ENCODE measurements at places on chromosomes 5 and 9.

- no peak for DNase-seq
Observed at GRCh38 chr9:135014311-135015010, 73.0 kb upstream of the OLFM1 start.

GRCh38 chr9:110130791-110131416, 77.1 kb downstream of the C9orf152 start:
- DNase-seq: no peak

DNA sequence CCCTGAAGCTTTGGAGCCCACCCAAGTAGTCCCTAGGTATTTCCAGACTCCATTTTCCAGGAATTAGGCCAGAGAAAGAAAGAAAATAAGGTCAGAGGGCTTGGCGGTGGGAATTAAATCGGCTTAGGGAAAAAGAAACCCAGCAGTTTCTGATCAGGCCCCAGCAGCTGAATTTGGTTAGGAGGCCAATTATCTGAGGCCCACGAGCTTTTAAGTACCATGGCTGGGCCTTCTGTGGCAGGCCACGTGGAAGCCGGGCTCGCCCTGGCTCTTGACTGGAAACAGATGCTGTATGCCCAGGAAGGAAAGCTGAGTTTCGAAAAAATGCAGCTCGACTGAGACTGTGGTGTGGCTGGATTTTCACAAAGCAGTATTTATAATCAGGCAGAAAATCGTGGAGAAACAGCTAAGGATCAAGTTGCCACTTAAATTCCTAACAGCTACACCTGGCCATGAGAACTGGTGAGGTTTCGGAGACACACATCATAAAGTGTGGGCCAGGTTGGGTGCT, 75.1 kb upstream of the PANK3 start:
- no peak for DNase-seq

GRCh38 chr5:139799359-139799758, 3.8 kb downstream of the PSD2 start:
- no peak for DNase-seq

GRCh38 chr5:50702615-50703366, 36.4 kb downstream of the PARP8 start:
- no peak for DNase-seq

DNA sequence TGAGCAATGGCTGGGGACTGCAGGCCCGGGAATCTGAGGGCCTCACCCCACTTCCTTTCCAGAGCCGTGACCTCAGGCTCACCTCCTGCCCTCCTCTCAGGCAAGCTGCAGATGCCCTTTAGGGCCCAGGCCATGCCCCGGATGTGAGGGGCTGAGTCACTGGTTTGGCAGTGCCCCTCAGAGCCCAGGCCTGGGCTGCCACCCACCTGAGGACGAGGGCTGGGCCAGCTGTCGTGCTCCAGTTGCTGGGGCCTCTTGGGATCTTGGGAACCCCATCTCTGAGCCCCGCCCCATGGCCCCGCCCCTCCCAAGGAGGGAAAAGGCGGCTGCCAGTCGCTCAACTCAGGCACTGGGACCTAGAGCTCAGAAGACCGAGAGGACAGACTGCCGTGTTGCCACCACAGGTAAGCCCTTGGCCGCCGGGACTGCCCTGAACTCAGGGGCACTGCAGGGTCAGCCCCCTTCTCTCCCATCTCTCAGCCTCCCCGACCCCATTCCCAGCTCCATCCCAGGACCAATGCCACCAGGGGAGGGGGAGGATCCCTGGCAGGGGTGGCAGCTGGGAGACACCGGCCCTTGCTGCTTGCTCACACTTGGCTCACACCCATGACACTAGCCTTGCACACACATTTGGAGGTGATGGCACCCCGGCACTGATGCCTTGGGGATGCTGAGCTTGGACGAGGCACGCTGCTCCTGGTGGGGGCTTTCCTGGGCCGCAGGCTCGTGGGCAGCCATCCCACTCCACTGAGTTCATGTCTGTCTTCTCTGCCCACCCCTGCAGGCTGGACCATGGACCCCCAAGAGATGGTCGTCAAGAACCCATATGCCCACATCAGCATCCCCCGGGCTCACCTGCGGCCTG, at the start of gene CYSRT1:
Gene CYSRT1 (plus strand): TSS at position 345 of the 865 bp plus-strand sequence. CDS start 448 bp downstream, at position 793.
- no peak for DNase-seq

- DNase-seq: no peak
Observed at GRCh38 chr5:33227746-33228145, 213.0 kb upstream of the TARS1 start.

GRCh38 chr5:856531-857425, 6.0 kb upstream of the ZDHHC11 start:
- DNase-seq: no peak

DNA sequence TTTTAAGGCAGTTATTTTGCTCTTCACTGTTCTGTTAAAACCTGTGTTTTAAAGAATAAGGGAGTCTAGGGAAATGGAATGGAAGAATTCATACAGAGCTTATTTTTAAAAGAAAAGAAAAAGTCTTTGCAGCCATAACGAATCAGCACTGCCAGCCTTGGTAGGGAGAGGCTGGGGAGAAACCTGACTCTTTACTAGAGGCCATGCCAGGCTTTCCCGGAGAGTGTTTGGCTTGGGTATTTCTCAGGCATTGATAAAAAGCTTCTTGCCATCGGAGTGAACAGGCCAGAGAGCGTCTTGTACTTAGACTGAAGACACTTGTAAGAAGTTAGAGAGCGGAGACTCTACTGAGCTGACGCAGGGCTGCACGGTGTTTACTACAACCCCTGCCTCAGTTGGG, 72.7 kb upstream of the NFIL3 start:
- no peak for DNase-seq

GRCh38 chr5:168073311-168073710, 218.1 kb upstream of the WWC1 start:
- DNase-seq: no peak

DNA sequence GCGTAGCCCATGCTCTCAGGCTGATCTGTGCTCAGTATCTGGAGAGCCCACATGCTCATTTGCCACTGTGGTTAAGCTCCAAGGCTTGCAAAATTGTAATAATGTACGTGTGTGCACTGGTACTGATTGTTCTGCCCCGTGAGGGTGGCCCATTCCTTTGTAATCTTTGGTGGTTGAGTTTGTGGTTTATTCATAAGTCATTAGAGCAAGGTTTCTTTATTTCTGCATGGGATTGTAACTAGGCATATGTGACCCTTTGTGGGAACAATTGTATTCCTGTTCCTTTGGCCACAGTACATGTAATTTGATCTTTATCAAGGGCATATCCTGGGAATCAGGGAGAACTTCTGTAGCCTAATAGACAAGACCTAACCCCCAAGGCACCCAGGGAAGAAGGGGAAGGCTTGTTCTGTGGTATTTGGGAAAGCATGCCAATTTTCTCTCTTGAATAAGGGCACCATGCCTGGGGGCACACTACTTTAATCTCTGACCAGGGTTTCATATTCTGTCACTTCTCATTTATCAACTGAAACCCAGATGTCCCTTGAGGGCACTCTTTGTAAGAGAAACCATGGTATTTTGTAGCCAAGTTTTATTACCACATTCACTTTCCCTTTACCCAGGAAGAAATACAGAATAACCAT, 74.6 kb downstream of the NPR3 start:
- DNase-seq: peak; percentile 62

DNA sequence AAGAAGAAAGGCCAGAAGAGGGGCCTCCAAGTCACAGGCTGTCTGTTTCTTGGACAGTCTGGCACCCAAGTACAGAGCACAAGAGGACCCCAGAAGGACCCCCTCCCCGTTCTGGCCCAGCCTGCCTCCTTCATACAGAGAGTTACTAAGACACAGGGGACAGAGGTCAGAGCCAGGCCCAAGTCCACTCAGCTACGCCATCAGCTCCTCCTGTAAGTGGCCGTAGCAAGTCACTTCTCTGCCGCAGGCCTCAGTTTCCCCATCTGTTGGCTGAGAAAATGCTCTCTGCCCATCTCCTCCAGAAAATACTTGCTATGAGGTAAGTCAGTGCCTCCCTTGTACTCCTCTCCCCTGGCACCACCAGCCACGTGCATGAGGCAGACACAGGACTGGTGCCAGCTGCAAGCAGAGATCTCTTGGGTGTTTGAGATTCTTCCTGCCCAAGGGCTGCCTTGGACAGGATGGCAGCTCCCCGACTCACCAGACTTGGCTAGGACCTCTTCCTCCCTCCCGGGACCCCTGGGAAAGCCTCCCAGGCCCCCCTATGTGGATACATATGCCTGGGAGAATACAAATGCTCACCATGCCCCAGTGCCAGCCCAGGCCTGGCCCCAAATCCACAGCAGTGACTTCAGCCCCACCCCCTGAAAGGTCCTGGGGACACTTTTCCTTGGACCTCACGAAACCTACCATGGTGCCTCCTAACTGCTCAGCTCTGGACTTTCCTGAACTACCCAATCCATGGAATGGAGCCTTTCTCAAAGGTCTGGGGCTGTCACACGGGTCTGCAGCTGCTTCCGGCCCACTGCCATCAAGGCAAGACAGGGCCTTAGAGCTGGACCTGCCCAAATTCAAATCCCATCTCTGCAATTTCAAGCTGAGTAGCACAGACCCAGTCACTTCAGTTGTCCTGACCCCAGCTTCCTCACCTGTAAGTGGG, 5.1 kb downstream of the EEIG1 start:
- no peak for DNase-seq

DNA sequence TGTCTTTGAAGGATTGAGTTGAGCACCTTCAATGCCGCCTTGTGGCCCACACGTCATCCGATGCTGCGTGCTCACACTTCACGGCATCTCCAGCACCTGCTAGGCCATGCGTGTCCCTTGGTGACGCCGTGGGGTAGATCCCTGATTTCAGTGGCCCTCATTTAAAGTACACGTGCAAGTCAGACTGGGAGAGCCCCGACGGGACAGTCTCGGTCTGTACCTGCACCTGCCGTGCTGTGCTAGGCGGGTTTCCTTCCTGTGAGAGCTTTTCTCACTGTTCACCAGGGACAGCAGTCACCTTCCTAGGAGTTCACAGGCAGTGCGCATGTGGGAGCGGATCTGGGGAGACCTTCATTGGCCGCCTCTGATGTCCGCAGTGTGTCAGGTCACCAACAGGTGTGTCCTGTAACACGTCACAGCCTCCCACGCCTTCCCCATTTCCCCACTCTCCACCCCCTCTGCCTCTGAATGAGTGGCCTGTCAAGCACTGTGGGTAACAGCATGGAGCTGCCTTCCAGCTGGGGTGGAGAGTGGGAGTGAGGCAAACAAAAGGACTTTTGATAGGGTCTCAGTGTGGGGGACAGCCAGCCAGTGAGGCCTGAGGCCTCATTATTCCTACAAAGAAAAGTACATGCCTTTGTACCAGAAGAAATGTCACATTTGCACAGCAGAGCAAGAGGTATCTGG, 236.4 kb downstream of the FANCC start:
- DNase-seq: no peak

DNA sequence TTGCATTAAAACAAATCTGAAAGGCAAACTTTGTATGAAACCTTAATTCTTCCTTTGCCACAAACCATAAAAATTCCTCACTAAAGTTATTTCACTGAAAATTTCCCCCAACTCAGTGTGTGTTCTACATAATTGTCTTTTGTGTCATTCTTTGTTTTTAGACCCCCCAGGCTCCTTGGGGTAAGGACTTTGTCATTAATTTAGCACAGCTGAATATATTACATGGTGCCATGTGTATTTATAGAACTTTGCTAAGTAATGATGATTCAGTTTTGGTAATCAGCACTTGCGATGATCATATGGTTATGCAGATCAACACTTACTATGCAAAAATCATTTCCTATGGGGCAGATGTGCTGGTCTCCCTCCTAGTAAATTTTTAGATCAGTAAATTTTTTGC, 712.1 kb upstream of the MEF2C start:
- no peak for DNase-seq

DNA sequence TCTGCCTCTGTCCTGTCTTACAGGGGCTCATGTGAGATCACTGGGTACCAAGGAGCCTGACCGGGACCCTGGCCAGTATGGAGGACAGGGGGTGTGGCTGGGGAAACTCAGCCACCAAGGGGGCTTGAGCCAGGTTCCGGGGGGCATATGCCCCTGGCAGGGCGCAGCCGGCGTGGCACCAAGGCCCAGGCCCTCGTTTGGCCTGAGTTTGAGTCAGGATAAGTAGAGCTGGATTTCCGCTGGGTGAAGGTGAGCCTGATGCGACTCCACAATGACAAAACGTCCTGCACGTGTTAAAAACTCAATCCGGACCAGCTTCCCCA, 616 bp upstream of the TSPAN17 start:
- DNase-seq: no peak

- DNase-seq: no peak
Observed at GRCh38 chr5:149628221-149628620, 46.9 kb downstream of the ARHGEF37 start.

DNA sequence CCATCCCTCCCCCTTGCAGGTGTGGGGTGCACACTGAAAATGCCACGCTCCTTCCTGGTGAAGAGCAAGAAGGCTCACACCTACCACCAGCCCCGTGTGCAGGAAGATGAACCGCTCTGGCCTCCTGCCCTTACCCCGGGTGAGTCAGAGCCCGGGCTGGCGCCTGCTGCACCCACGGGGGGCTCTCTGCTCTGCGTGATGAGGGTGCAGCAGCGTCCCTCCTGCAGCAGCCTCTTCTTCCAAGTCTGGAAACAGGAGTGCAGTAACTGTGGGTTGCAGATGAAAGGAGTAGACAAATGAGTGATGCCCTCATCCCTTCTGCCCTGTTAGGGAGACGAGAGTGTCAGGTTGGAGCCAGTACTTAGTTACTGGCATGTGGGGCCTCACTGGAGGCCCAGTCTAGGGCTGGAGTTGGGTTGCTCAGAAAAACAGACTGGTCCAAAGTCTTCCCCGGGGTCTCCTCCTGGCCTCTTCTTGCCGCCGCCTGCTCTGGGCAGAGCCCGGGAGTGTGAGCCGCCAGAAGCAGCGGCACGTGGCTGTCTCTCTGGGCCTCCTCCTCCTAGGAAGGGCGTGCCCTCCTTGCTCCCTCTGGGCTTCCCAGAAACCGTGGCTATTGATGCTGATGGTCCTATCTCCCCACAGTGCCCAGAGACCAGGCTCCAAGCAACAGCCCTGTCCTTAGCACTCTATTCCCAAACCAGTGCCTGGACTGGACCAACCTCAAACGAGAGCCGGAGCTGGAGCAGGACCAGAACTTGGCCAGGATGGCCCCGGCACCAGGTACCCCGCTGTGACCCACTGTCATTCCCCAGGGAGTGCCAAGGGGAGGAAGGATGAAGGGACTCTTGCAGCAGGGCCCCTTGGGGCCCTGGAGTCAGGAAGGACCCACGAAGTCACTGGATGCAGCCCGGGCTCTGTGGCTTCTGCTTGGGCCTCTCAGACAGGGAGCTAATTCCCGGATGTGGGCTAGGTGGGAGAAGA, 8.4 kb downstream of the GFI1B start:
- no peak for DNase-seq

GRCh38 chr5:180208435-180209081, 453 bp downstream of the RASGEF1C start:
- no peak for DNase-seq

GRCh38 chr5:119385136-119385535, 29.3 kb downstream of the TNFAIP8 start:
- no peak for DNase-seq

GRCh38 chr5:469752-470483, 26.9 kb downstream of the EXOC3 start:
- no peak for DNase-seq

GRCh38 chr5:170522211-170523141, 18.7 kb downstream of the KCNIP1 start:
- DNase-seq: peak; percentile 14

DNA sequence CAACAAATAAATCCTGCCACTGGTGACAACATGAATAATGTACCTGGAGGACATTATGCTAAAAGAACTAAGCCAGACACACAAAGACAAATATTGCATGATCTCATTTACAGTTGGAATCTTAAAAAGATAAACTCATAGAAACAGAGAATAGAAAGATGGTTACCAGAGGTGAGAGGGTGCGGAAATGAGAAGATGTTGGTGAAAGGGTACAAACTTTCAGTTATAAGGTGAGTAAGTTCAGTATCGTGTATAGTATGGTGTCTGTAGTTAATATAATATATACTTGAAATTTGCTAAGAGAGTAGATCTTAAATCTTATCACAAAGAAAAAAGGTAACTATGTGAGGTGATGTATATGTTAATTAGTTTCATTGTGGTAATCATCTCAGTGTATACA, 63.3 kb downstream of the PRRC1 start:
- DNase-seq: no peak
